ENCODE measurements at places on chromosomes 2 and 18. TPM values are rescaled to one million over a fixed set of nuclear protein-coding genes. Genes with fewer than 3 reads are reported as not detected.

The GALR1 gene
- total RNA-seq: not detected

The SGPP2 gene
- 16.4 TPM for total RNA-seq

The FSHR gene
- not detected for total RNA-seq

The ANTXR1 gene
- 11.4 TPM for total RNA-seq

The TEKT4 gene
- not detected for total RNA-seq

The RTP5 gene
- total RNA-seq: not detected

The SYT4 gene
- total RNA-seq: not detected

The ASPRV1 gene
- not detected for total RNA-seq

The DUSP2 gene
- total RNA-seq: 6.5 TPM

The TMEM17 gene
- total RNA-seq: 2.3 TPM

The ZNF516 gene
- 21.4 TPM for total RNA-seq

The PROC gene
- total RNA-seq: 1.3 TPM

The SAG gene
- total RNA-seq: not detected

The DIPK1C gene
- not detected for total RNA-seq

The UGT1A6 gene
- 35.8 TPM for total RNA-seq

The IDH1 gene
- total RNA-seq: 106 TPM

The EGR4 gene
- total RNA-seq: not detected

The ZNF142 gene
- total RNA-seq: 10.6 TPM

The ANKAR gene
- total RNA-seq: 1.6 TPM

The FBLN7 gene
- not detected for total RNA-seq

The GKN2 gene
- total RNA-seq: not detected

The LRATD1 gene
- total RNA-seq: 44.7 TPM

The RRM2 gene
- total RNA-seq: 152 TPM

The SLC19A3 gene
- total RNA-seq: 0.23 TPM

The XPO1 gene
- total RNA-seq: 118 TPM

The BCL11A gene
- 10.8 TPM for total RNA-seq

Data from airway epithelial cell (primary cell).